ENCODE measurements at places on chromosomes 5 and 9.

DNA sequence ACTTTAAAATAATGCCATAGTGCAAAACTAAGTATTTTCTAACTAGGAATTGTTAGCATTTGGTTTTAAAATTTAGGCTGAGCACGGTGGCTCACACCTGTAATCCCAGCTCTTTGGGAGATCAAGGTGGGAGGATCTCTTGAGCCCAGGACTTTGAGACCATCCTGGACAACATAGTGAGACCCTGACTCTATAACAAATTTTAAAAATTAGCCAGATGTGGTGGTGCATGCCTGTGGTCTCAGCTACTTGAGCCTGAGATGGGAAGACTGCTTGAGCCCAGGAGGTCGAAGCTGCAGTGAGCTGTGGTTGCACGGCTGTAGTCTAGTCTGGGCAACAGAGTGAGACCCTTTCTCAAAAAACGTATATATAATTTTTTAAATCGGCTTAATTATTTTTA is 4.9 kb downstream of the OTULIN start:
- H3K27me3 ChIP-seq, result no peaks in the 10 kb centered on the region
- no peak for DNase-seq
- peaks cover 77% of the 10 kb centered on the region for H3K4me1 ChIP-seq
- H3K36me3 ChIP-seq, result peaks cover 66% of the 10 kb centered on the region

DNA sequence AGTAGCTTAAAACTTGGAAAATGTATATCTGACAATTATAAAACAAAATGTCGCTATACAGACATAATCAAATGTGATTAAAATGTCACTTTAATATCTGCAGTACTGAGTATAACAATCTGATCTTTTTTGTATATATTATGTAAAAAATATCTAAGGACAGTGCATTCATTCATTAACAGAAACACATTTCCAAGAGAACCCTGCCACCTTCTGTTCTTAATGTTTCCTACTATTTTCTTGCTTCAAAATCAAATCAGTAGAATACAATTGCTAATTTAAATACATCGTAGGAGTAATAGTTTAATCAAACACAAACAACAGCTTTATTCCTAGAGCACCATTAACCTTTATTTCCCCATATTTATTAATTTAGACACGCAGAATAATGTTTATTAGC is 142.6 kb upstream of the ST8SIA4 start:
- H3K36me3 ChIP-seq, result no peaks in the 10 kb centered on the region
- H3K27ac ChIP-seq, result no peak overlapping the region
- no peak for DNase-seq
- peaks cover 2% of the 10 kb centered on the region for H3K4me1 ChIP-seq
- no peaks in the 10 kb centered on the region for H3K27me3 ChIP-seq

DNA sequence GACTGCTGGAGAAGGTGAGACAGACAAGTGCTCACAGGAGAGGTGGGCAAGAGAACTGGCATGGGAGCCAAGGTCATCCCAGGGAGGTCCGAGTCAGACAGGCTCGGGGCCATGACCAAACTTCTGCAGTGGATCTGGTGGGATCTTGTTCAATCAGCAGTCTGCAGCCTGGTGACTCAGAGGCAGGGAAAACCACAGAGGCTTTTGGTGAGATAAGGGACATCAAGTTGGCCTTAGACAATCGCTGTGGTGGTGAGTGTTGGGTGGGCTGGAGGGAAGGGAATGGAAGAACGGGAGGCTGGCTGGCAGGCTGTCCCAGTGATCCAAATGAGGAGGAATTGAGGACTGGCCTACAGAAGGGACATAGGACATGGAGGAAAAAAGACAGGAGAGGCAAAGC is 123.8 kb downstream of the TMEM174 start:
- H3K27ac ChIP-seq, result no peak overlapping the region
- DNase-seq, result no peak
- H3K27me3 ChIP-seq, result peaks cover 89% of the 10 kb centered on the region
- H3K4me1 ChIP-seq, result peaks cover 25% of the 10 kb centered on the region
- peaks cover 2% of the 10 kb centered on the region for H3K36me3 ChIP-seq
- H3K4me3 ChIP-seq, result no peak overlapping the region

DNA sequence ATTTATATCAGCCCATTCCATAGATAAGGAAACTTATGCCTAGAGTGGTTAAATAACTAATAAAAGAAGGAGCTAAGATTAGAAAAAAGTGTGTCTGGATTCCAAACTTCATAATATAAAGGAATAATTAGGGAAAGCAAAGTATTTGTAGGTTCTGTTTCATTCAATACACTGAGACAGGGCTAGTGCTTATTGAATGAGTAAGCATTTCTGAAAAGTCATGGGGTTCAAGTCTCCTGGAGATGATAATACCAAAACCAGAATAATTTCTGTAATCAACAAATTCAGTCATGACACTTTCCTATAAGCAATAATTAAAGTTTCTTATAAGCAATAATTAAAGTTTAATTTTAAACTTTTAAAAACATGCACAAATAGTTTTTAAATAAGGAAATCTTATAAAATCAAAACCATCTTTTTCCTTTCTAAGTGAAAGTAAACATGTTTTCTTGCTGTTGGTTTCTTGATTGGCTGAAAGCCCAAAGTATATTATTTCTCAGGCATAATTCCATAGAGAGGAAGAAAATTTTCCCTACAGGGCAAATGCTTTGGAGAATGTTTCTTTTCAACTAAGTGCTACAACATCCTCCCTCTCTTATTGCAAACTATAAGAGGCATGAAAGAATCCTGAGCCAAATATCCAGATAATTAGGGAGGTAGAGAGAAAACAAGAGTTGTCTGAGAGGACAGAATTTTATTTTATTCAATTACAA is 510.2 kb downstream of the PRELID2 start:
- H3K4me1 ChIP-seq, result no peaks in the 10 kb centered on the region
- DNase-seq, result no peak
- no peak overlapping the region for H3K27ac ChIP-seq
- H3K4me3 ChIP-seq, result no peak overlapping the region
- no peaks in the 10 kb centered on the region for H3K36me3 ChIP-seq

- no peaks in the 10 kb centered on the region for H3K36me3 ChIP-seq
- H3K4me1 ChIP-seq, result peaks cover 2% of the 10 kb centered on the region
- H3K4me3 ChIP-seq, result peak overlapping the region; percentile 71
- H3K27ac ChIP-seq, result peak overlapping the region; percentile 72
- peak; percentile 65 for DNase-seq
- H3K27me3 ChIP-seq, result peaks cover 19% of the 10 kb centered on the region
Observed at GRCh38 chr9:133199648-133200321, 9.3 kb downstream of the OBP2B start.

GRCh38 chr5:95930141-95930930 is 31.3 kb downstream of the ELL2 start:
- no peak for DNase-seq
- H3K27ac ChIP-seq, result no peak overlapping the region
- peaks cover 6% of the 10 kb centered on the region for H3K36me3 ChIP-seq
- no peaks in the 10 kb centered on the region for H3K27me3 ChIP-seq
- peaks cover 31% of the 10 kb centered on the region for H3K4me1 ChIP-seq
- H3K4me3 ChIP-seq, result no peak overlapping the region

GRCh38 chr5:180642779-180643178 is 6.6 kb downstream of the FLT4 start:
- H3K4me1 ChIP-seq, result no peaks in the 10 kb centered on the region
- no peaks in the 10 kb centered on the region for H3K36me3 ChIP-seq
- H3K4me3 ChIP-seq, result no peak overlapping the region
- H3K27me3 ChIP-seq, result no peaks in the 10 kb centered on the region
- no peak overlapping the region for H3K27ac ChIP-seq

- H3K4me3 ChIP-seq, result no peak overlapping the region
- no peak overlapping the region for H3K27ac ChIP-seq
- no peaks in the 10 kb centered on the region for H3K36me3 ChIP-seq
- H3K27me3 ChIP-seq, result no peaks in the 10 kb centered on the region
Observed at GRCh38 chr5:85452322-85453025, 1067.8 kb upstream of the EDIL3 start.

DNA sequence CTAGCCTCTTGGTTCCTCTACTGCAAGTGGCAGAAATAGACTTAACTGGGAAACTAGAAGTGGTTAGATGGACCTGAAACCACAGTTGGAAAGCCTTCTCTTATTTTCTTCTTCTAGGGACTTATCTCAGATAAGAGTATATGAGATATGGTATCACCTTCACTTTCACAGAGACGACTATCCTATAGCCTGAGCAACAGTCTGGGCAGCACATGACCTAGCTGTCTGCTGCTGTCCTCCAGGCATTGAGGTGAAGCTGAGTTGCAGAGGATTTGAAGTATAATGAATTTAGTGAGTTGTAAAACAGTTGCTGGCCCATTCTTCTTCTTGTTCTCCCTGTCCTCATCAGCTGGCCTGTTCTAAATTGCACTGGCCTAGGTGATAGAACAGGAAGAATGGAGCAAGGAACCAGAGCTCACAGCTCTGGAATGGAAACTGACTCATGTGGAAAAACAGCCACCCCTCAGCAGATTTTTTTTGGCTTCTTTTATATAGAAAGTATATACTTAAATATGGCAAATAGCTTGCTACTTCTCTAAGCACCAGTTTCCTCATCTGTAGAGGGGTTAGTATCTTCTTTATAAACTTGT is 27.8 kb downstream of the RECK start:
- H3K36me3 ChIP-seq, result peaks cover 4% of the 10 kb centered on the region
- no peaks in the 10 kb centered on the region for H3K27me3 ChIP-seq
- H3K27ac ChIP-seq, result no peak overlapping the region
- H3K4me1 ChIP-seq, result peaks cover 7% of the 10 kb centered on the region
- DNase-seq, result no peak

DNA sequence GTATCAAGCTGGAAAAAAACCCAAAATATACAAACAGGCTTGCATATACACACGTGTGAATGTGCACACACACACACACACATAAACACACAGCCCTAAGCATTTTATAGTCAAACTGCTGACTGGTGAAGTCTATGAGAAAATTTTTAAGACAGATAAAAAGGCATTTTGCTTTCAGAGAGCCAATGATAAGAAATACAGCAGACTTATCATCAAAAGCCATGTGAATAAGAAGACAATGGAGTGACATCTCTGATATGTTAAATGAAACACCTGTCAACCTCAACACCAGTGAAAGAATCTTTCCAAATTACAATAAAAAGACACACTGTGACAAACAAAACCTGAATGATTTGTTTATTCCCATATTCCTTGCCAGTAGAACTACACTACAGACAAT is 233.3 kb downstream of the CDH9 start:
- H3K4me1 ChIP-seq, result no peaks in the 10 kb centered on the region
- no peak for DNase-seq
- no peak overlapping the region for H3K4me3 ChIP-seq
- no peaks in the 10 kb centered on the region for H3K27me3 ChIP-seq

- no peak overlapping the region for H3K27ac ChIP-seq
- no peak overlapping the region for H3K4me3 ChIP-seq
- peaks cover 13% of the 10 kb centered on the region for H3K4me1 ChIP-seq
- no peaks in the 10 kb centered on the region for H3K36me3 ChIP-seq
- no peaks in the 10 kb centered on the region for H3K27me3 ChIP-seq
Observed at GRCh38 chr9:109889456-109889855, 109.5 kb downstream of the PALM2AKAP2 start.
